NCI-H2081 (cell line): ENCODE measurements at places on chromosomes 12 and 14.

GRCh38 chr14:104776961-104777807 lies 18.4 kb downstream of the AKT1 start:
- no peak for DNase-seq

DNA sequence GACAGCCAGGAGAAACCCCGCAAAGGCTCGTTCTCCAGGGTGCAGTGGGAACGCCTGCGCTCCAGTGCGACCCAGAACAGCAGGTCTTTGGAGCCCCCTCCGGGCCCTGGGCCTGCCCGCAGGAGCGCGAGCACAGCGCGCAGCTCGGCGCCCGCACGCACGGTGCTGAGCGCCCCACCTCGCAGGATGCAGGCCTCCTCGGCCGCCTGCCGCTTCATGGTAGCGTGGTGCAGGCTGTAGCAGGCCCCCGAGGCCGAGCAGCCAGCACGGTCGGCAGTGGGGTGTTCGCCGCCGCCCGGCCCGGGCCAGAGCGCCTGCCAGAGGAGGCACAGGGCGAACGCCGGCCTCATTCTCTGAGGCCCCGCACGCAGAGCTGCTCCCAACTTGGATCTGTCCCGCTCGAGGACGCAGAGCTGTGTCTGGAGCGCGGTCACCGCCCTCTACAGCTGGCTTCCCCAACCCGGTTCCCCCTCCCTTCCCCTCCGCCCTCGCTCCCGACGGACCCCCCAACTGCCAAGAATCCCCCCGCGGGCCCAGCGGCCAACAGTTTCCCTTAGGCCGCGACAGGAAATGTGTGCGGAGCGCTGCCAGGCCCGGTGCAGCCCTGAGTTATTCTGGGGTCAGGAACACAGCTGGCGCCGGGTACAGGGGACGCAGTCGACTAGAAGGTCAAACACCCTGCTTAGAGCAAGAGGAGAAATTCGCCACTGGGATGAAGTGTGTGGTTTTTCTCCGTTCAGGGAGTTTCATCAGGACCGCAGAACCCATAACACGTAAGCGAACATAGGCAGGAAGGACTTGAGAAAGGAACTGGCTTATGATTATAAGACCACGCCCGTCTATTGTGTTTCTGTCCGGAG lies at the start of gene CLEC14A:
CLEC14A (minus strand) TSS at position 421 of the 860 bp plus-strand sequence; CDS start at position 350, 71 bp downstream.
- no peak for DNase-seq

GRCh38 chr14:101273091-101273490 lies 288.2 kb upstream of the DIO3 start:
- no peak for DNase-seq

DNA sequence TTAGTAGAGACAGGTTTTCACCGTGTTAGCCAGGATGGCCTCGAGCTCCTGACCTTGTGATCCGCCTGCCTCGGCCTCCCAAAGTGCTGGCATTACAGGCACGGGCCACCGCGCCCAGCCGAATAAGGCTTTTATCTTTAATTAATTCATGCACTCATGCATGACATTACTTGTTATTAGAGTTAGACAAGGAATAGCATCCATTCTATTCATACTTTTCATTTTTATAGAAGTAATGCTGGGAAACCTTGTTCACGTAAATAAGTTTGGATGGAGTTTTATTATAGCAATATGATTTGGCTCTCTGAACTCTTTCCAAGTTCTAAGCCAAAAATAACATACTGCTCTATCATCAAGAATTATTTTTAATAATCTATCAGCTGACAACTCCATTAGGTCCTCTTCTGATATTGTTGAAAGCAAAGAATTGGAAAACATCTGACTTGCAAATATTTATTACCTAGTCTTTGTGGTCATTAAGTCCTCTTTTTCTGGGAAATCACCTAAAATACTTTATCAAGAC lies 168.8 kb upstream of the CCND2 start:
- no peak for DNase-seq

DNA sequence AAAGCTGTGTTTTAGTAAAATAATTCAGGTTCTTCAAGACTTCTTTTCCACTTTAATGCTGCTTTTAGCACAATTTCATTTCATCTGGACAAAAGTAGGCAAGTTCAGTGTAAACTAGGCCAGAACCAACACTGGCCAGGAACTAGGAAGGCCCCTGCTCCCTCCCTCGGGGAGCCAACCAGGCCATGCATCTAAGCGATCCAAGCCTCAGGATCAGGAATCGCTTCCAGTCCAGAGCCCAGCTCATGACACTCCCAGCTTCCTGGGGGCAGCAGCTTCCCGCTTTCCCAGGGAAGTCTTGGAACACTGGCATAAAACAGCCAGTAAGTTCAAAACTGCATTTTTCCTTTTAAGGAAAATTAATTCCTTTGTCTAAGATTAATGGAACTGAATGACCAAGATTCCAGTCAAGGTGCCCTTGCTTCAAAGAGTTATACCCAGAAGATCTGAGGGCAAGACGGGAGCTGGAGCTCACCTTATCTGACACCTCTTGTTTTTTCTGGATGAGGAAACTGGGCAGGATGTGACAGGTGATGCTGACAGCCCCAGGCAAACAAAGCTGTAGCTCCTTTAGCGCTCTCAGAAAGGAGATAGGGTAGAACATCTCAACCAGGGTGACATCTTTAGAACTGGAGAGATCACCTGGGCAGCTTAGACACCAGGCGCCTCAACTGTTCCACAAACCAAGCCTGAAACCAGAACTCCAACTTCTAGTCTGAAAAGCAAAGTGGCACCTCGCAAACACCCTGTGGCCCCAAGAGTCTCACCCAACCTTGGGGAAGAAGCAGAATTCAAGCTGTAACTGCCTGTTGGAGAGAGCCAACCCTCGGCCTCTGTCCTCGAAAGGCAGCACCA lies 61.4 kb upstream of the PNMA1 start:
- no peak for DNase-seq

- DNase-seq, result no peak
These were observed 89.9 kb downstream of the NT5DC3 start for GRCh38 chr12:103751171-103751570.

- DNase-seq, result no peak
These were observed 30.7 kb upstream of the DEGS2 start for GRCh38 chr14:100190126-100190525.

DNA sequence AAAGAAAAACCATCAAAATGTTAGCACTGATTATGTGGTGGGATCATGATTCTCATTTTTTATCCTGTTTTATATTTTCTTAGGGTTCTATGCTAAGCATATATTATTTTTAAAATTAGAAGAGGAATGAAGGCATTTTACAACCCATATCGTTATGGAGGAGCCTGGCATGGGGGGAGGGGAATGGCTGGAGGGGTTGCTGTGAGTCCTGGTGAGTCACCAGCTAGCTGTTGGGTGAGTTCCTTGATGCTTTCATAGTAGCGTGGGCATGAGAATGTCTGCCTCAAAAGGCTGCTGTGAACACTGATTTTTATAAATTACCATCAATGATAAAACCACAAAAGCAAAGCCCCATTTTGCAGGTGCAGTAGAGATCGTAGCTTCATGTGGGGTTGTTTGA lies 46.9 kb downstream of the C14orf132 start:
- DNase-seq, result no peak

DNA sequence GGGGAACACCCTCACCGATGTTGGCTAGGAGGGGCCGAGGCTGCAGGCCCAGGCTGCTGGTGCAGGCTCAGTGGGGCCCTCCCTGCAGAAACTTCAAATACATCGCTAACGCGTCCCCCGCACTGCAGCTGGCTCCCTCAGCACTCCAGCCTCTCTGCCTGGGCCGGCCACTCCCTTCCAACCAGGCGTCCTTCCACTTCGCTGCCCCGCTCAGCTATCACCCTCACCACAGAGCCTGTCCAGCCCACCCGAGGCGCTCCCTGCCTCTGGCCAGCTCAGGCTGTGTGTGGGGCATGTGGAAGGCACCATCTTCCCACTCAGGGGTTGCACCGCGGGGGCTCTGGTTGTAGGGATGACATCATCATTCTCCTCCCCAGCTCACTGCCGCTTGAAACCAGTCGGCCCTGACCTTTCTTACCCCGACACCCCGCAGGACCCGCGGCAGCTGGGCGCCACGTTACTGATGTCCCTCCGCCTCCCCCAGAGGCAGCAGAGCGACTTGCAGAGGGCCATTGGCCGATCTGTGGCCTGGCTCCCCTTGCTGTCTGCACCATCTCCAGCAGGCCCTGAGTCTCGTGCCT lies 199.9 kb upstream of the RTL1 start:
- DNase-seq, result no peak

GRCh38 chr12:113788020-113788856 lies 177.9 kb downstream of the RBM19 start:
- no peak for DNase-seq

DNA sequence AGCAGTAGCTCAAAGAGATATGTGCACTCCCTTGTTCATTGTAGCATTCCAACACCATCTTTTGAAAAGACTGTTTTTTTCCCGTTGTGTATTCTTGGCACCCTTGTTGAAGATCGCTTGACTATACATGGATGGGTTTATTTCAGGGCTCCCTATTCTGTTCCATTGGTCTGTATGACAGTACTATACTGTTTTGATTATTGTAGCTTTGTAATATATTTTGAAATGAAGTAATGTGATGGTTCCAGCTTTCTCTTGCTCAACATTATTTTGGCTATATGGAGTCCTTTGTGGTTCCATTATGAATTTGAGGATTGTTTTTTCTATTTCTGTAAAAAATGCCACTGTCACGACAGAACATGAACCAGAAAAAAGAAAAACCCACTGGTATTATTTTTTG lies 25.7 kb downstream of the BRMS1L start:
- no peak for DNase-seq

DNA sequence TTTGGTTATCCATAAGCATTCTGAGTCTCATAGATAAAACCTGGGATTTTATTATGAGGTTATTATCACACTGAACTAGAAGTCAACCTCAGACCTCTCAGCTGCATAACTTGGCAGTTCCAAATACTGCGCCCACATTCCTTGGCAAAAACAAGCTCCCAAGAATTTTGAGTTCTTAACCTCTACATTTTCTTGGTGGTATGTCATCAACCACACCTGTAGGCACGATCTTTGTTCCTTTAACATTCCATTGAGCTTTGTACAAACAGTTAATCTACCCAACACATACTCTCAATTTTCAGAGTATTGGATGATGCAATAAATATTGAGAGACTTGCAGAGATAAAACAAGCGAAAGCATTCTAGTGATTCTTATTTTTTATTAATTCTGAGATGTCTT lies 371.8 kb upstream of the PRICKLE1 start:
- DNase-seq, result no peak

GRCh38 chr14:24858052-24858451 lies 191.9 kb downstream of the STXBP6 start:
- no peak for DNase-seq

GRCh38 chr12:124097701-124098100 lies 124.7 kb downstream of the ZNF664 start:
- DNase-seq, result no peak

DNA sequence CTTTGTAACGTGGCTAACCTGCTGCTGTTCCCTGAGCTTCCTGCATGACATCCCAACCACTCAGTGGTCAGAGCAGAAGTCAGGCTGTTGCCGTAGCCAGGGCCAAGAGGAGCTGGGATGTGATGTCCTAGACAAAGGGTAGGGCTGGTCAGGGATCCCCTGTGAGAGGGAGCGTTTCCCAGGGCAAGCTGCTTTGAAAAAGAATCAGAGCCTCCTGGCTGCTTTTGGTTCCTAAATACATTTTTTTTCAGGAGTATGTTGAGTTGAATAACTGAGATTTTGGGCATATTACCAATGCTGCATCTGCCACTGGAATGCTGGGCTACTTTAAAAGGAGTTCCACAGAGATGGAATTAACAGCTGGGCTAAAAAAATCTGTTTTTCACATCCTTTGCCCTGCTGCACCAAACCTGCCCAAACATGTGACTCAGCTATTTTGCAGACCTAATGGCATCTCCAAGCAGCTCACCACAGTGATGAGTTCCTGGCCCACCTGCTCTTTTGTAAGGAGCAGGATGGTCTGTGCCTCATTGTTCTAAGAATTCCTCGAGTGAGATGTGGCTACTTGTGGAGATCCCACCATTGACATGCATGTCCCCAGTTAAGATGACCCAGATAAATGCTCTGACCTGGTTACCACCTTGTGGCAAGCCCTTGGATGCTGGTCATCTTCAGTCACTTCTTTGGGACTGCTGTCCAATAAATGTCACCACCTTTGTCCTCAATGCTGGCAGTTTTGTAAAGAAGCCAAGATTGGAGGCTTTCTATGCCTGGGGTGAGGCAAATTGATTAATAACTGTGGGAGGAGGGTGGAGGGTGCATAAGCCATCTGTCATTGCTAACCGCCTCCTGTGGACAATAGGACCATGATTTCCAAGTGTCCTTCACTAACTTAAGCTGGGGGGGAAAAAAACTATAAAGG lies 24.1 kb downstream of the ANKRD13A start:
- peak; percentile 10 for DNase-seq

DNA sequence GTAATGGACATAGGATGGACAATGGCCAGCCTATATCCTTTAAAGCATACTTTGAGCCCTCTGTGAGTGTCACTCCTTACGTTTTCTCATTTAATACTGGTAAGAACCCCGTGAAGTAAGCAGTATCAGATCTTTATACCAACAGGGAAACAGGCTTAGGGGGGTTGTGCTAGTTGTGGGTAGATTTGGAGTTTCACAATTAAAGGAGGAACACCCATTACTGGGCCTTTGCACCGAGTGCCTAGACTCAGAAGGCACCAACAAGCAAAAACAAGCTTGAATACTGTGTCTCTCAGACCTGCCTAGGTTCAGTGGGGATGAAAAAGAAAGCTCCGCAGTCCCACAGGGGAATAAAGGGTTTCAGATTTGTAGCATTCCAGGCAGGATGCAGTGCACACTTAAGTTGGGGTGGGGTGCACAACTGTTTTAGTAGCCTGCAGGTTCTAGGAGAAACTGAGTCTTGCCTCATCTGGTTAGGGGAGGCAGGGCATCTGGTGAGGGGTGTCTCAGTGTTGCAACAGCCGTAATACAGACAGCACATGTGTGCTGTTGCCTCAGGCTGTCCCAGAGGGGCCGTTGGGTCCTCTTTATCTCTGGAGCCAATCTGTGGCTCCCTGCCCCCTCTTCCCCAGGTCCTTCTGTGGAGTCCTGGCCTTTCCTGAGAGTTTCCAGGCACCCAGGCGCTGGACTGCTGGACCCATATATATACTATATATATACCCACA lies 51.2 kb downstream of the IRAK3 start:
- no peak for DNase-seq
